CD4-positive, alpha-beta T cell treated with Interferon gamma for 1 hour (primary cell): ENCODE measurements at places on chromosomes 1 and 21.
A peak's percentile ranks its signal among the peaks of the same experiment; 100 is the strongest.

- DNase-seq: no peak
These were observed 223.7 kb upstream of the IRF2BP2 start for GRCh38 chr1:234833646-234834045.

- DNase-seq: no peak
These were observed 81.3 kb downstream of the SYF2 start for GRCh38 chr1:25150985-25151495.

- DNase-seq: no peak
These were observed 585.6 kb downstream of the PTBP2 start for GRCh38 chr1:97307151-97307550.

DNA sequence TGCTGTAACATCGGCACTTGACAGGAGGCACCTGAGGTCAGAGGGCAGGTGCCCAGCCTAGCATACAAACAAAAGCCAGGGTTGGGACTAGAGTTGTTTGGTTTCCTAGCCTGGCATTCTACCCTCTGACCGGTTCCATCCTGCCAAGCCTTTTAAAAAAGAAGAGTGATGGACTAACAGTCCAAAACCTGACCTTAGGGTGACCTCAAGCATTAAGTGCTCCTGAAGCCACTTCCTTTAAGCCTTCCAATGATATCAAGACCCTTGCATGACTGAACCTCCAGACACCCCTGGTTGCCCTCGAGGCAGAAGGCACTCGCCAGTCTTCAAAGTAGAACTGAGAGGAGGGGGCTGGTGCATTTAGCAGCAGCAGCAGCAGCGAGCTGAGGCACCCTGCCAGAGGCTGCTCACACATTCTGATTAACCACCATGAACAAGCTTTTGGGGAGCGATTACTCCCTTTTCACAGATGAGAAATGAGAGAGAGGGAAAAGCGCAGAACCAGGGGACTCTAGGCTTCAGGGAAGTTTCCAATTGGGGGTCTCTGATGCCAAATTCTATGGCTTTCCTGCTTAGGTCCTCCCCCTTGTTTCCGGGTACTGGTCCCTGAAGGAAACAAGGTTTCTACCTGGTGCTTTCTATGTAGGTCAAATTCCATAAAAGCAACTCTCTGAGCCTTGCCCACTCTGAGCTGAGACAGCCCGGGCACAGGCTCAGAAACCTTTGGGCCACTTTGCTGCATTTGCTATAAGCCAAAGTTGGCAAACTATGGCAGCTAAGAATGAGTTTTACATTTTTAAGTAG is 9.2 kb downstream of the SLC2A1 start:
- DNase-seq: no peak

- no peak for DNase-seq
These were observed 153.1 kb downstream of the ST6GALNAC3 start for GRCh38 chr1:76227621-76228020.

DNA sequence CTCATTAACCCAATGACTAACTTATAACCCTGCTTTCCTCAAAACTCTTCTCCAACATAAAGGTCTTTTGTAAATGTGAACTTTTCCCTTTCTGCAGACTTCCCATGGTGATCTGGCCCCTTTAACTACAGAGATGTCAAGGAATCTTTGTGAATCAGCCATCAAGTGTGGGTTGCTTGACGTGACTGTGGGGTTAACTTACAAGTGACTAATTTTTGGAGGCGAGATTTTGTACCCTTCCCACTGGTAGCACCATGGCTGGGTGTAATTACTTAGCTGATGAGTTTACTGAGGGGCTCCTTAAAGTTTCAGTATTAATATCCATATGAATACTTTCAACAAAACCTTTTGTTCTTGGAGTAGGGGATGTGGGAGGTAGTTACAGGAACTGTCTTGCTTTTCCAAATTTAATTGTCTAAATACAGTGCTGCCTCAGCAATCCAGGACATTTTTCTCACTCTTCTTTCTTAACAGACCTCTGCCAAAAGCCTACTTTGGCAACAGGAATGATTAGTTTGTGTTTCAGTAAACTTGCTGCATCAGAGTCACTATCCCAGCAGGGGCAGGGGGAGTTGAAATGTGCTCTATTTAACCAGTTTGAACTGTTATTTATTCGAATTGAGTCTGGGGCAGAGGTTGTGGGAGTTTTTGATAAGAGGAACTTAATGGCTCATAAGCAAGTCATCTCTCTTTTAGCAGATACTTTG is 217.3 kb upstream of the FGGY start:
- DNase-seq: no peak

- no peak for DNase-seq
These were observed at the start of gene KCNJ10 for GRCh38 chr1:160069460-160070231. Gene KCNJ10, minus strand, starts transcription at chr1:160070160. Its CDS starts 27,628 bp downstream, at chr1:160042532.

DNA sequence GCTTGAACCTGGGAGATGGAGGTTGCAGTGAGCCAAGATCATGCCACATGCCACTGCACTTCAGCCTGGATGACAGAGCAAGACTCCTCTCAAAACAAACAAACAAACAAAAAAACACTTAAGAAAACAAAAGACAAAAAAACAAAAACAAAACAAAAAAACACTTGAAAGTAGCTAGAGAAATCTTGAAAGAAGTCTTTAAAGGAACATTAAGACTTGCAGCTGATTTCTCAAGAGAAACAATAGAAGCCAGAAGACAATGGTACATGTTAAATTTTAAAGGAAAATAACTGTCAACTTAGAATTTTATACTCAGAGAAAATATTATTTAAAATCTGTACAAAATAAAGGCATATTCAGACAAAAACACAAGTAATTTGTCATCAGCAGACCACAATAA is 71.3 kb downstream of the HLX start:
- no peak for DNase-seq

- DNase-seq: no peak
These were observed 49.6 kb downstream of the CTTNBP2NL start for GRCh38 chr1:112445596-112445995.

- no peak for DNase-seq
These were observed 29.8 kb downstream of the ARNT start for GRCh38 chr1:150846473-150847146.

DNA sequence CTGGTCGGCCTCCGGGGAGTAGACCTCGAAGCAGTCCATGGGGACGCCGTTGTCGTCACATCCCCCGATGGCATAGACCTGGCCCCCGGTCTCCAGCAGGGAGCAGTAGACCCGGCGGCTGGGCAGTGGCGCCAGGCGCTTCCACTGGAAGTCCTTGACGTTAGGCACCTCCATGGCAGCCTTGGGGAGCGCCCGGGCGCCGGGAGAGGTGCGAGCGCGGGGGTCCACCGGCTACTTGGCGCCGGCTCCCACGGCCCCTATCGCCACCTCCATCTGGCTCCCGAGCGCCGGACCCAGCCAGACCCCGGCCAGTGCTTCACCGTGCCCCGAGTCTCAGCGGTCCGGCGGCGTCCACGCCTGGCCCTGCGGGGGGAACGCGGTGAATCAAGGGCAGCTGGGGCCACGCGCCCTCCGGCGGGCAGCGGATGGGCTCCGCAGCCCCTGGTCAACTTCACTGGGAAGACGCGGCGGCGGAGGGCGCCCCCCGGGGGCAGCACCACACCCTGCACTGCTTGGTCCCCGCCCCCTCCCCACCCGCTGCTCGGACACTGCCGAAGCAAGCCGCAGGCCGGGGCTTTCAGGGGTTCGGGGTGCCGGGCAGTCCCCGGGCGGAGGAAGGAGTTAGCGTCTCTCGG is 13.2 kb downstream of the KLHDC8A start:
- DNase-seq: no peak

GRCh38 chr1:12052008-12052573 is 11.0 kb upstream of the TNFRSF8 start:
- peak; percentile 17 for DNase-seq

GRCh38 chr1:26102526-26102925 is 9.1 kb upstream of the PDIK1L start:
- no peak for DNase-seq

- no peak for DNase-seq
These were observed 349.5 kb upstream of the VAMP3 start for GRCh38 chr1:7421471-7422075.

GRCh38 chr1:227541129-227541528 is 22.2 kb upstream of the ZNF678 start:
- DNase-seq: no peak

DNA sequence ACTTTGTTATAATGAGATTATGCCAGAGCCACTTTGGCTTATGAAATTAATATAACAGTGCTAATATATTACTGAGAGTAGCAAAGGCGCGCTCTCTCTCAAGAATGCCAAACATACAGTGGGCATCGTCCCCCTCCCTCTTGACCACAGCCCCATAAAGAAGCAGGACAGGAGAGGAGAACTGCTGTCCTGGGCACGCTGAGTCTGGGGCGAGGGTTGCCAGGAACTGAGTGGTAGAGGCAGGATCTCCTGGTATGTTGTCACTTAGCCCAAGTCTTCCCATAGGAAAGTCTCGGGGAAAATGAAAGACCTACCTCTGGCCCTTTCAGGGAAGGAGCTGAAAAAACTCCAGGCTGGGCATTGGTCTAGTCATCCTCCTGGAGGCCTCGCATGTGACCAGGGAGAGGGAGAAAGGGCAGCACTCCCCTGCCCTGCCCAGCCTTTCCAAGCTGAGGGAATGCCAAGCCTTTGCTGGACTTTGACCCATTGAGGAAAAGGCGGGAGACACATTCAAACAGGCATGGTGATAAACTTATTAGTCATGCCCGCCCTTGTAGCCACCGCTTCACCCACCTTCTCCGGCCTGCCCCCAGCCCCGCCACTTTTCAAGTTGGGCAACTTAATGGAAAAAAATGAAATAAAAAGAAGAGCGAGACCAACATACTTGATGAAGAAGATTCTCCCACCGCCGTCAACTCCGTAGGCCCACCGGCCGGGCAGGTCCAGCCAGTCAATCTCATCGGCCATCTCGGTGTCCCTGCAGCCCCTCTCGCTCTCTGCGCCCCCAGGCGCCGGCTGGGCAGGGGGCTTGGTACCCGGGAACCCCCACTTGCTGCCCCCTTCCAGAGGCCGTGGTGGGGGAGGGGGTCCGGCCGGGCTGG is 17.4 kb upstream of the PLEKHA6 start:
- no peak for DNase-seq

GRCh38 chr1:171221665-171222591 is 26.4 kb upstream of the FMO1 start:
- DNase-seq: no peak

DNA sequence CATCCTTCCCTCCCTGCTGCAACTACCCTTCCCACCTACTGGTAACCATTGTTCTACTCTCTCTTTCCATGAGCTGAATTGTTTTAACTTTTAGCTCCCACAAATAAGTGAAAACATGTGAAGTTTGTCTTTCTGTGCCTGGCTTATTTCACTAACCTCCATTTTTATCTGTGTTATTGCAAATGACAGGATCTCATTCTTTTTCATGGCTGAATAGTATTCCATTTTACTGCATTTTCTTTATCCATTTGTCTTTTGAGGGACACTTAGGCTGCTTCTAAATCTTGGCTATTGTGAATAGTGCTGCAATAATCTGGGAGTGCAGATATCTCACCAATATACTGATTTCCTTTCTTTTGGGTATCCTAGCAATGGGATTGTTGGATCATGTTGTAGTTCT is 80.6 kb downstream of the NOS1AP start:
- DNase-seq: no peak

- no peak for DNase-seq
These were observed 136.2 kb downstream of the SLC35F3 start for GRCh38 chr1:234040446-234041317.

GRCh38 chr21:45376459-45377324 is 28.3 kb upstream of the COL18A1 start:
- no peak for DNase-seq

DNA sequence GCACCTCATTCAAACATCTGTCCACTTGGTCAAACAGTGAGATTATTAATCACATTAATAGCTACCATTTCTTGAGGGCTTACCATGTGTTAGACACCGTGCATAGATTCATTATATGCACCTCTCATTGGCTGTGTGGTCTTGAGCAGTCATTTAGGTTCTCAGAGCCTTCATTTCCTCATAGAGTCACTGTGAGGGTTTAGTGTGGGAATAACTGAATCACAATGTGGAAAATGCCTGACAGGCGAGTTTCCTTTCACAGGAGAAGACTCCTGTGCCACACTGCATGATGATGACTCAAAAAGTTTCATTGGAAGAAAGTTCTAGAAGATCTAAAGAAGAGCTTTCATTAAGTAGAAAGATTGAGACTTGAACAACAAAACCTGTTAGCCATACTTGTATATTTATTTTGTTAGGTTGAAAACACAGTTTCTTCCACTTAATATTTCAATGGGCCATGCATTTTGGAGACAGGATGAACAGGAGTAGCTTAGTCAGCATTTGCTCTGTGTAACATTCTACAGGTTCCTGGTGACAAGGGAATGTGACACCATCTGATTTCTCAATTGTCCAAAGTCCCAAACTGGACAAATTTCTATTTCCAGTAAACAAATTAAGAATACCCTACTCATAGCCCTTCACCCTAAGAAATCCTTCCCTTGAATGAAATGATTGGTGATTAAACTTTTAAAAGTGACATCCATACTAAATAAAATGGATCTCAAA is 45.7 kb downstream of the FYB2 start:
- no peak for DNase-seq

DNA sequence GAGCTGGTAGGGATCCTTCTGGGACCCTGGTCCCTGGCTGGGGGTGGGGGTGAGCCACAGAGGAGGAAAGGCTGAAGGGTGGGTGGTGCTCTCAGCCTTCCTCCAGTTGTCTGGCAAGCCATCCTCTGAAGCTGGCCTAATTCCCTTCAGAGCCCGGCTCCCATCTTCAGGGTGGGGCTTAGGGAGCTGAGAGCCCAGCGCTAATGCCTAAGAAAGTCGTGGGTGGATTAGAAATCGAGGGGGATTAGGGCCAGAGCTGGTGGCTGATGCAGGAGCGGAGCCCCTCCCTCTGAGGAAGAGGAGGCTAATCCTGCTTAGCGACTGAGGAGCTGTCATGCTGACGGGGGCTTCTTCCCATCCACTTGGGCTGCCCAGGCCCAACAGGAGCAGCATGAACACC is 30.8 kb upstream of the DMBX1 start:
- DNase-seq: no peak

DNA sequence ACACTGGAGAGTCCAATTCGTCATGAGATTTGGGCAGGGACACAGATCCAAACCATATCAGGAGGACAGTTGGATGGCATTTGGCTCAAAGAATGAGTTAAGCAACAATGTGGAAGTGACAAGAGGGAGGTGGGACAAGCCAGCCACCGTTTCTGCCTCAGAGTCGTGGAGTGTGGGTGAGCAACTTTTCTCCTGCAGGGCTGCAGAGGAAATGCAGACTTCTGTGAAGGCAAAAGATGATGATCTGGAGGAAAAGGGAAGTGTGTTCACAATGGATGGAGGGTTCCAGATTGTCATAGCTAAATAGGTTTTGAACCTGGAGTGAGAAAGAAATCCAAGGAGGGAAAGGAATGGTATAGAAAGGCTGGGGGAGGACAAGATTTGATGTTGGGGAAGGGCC is 16.4 kb upstream of the KANK4 start:
- DNase-seq: no peak

- no peak for DNase-seq
These were observed 100.5 kb upstream of the NEK7 start for GRCh38 chr1:198056255-198056654.

GRCh38 chr1:158102881-158103674 is 77.6 kb upstream of the CD1D start:
- DNase-seq: no peak

DNA sequence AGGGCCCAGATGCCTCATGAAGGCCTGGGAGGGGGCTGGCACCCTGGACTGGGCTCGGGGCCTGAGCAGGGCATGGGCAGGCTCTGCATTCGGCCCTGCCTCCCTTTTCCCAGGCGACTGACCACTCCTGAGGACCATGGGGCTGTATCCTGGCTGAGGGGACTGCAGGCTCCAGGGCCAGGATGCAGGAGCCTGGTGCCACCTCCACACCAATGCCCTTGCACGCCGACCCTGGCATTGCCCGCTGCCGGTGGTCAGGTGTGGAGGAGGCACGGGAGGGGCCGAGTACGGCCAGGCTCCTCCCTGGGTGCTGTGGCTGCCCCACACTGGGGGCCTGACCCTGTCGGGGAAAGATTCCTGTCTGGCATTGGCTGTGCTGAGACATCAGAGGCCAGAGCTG is 128.9 kb downstream of the SIK1 start:
- DNase-seq: no peak
